Activated T-helper 1 cell treated with Interleukin-2 at 50 U/mL for 16 hours (primary cell): ENCODE measurements at places on chromosomes 5 and 9.
A peak's percentile ranks its signal among the peaks of the same experiment; 100 is the strongest.

DNA sequence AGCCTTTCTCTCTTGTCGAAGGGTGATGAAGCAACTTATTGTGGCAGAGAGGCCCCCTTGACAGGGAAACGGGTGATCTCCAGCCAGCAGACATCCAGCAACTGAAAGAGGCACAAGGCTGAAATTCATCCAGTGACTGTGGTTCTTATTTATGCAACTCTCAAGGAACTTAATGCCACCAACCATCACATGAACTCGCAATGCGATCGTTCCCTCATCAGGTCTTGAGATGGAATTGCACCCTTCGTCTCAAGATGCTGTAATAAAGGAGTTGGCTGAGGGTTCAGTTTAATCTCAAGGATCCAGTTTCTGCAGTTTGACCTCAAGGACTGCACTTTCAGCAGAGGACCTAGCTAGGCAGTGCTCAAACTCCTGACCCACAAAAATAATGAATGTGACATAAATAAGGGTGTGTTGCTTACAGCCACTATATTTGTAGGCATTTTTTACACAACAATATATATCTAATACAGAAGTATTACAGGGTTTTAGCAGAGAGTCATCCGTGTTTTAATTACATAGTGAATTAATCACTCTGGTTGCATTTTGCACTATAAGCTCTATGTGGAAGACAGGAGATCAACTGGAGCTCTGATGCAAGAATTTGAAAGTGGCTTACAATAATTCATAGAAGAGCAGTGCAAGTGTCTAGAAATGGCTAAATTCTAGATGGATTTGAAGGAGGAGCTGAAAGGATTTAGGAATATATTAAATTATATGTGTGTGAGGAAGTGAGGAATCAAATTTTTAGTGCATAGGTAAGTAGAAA is 957.8 kb upstream of the CTNND2 start:
- DNase-seq, result no peak

- DNase-seq, result no peak
Observed at GRCh38 chr9:73736270-73736669, 584.6 kb downstream of the ANXA1 start.

DNA sequence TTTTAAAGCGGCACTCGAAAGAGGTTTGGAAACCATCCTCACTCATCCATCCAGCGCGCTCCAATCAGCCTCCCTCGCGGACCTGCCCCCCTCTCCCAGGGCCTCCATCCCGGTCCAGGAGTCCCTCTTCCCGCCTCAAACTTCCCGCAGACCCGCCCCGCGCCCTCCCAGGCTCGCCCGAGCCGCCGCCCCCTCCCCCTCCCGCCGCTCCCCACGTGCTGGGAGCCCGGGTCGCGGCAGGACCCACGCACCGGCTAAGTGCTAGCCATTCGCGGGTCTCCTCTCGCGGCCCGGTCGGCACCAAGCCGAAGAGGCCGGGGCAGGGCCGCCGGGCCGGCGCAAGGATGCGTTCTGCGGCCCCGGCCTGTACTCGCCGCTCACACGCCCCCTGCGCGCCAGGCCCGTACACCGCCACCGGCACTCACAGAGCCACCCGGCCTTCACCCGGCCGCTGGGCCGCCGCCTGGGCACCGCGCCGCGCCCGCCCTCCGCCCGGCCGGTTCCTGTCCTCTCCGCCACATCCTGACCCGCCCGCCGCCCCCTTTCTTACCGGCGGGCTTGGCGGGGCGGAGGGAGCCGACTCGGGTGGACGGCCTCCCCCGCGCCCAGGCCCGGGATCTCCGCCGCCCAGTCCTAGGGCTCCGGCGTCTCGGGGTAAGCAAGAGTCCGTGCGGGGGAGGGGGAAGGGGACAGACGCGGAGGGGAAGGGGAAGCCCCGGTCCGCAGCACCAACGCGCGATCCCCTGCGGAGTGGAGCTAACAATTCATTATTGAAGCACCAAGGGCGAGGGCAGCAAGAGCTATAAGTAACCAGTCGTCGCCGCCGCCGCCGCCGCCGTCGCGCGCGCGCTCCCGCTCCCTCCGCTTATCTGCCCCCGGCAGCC is 576 bp downstream of the CHD1 start:
- peak; percentile 18 for DNase-seq

- no peak for DNase-seq
Observed at GRCh38 chr5:93141969-93142368, 439.1 kb downstream of the NR2F1-AS1 start.

DNA sequence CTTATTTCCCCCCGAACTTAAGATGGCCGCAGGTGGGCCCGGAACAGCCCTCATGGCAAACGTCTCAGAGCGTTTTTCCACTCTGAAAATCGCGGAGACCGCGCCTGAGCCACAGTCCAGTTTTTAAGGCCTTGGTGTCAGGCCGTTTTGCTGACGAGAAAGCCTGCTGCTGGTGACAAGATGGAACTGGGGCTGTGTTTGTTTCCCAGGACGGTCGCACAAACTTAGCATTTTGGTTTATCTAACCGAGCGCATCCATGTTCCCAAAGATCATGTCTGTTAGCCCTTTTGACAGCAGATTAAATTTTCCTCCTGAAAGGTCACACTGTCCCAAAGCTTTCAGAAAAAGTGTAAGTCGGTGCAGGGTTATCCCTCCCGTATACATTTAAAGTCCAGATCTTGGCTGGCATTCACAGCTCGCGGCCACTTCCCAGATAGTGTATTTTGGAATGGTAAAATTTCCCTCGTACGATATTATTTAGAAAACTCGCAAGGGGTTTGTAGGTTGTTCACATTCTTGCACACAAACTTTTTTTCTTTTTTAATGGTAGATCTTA is 812 bp downstream of the SREK1 start:
- DNase-seq, result no peak

GRCh38 chr9:136079916-136080246 is 15.2 kb downstream of the NACC2 start:
- no peak for DNase-seq
